ENCODE measurements at places on chromosomes 12 and 14.

DNA sequence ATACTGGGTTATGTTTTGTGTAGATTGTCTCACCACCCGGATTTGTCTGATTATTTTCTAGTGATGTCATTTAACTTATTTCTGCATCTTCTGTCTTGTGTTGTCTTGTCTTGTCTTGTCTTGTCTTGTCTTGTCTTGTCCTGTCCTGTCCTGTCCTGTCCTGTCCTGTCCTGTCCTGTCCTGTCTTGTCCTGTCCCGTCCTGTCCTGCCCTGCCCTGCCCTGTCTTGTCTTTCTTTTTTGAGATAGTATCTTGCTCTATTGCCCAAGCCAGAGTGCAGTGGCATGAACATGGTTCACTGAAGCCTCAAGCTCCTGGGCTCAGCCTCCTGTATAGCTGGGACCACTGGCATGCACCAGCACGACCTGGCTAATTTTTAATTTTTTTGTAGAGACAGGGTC, 25.6 kb downstream of the DERA start:
- no peak for DNase-seq

DNA sequence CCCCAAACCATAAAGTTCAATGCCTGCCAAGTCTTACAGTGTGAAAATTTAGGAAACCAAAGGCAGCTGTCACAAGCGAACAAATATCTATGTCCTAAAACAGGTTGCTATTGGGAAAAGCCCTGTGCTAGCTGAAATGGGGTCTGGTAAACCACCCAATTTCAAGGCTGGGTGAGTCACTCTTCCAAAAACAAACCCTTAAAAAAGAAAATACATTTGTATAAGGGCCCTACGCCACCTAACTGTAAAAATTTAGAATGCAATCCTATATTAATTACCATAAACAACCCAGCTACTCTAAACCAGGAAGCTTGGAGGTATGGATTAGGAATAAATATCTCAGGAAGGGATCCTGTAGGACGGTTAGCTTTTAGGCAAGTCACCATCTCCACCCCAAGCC, 32.1 kb downstream of the PRMT8 start:
- no peak for DNase-seq

DNA sequence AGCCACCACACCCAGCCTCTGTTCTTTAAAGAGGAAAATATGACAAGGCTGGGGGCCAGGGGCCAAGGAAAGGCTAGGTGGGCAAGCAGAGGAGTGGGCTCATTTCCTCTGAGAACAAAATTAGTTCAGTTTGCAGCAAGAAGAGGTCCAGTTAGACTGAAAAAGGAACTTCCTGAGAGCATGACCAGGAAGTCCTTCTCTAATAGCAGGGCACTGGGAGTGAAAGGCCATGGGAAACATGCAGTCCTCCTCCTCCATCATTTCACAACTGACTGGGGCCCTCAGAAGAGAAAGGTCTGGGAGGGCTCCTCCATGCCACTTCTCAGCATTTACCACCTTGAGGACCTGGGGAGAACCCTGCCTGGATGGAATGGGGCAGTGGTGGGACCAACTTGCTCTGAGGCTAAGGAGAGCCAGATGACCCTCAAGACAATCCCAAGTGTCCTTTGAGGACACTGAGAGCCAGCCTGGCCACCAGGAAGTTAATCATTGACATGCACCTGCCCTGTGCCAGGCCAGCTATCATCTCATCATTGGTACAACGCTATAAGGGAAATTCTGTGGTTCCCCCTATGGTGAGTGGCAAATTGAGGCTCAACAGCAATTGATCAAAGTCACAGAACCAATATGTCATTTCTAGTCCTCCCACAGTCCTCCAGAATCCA, 2.0 kb downstream of the AQP2 start:
- DNase-seq: no peak

GRCh38 chr14:100297320-100298300, 8.6 kb downstream of the SLC25A29 start:
- DNase-seq: no peak

GRCh38 chr12:69921831-69922230, 96.8 kb downstream of the MYRFL start:
- DNase-seq: no peak

- DNase-seq: no peak
Observed at GRCh38 chr12:19242581-19242980, 113.0 kb downstream of the PLEKHA5 start.

- no peak for DNase-seq
Observed at GRCh38 chr12:39606712-39607423, 12.7 kb downstream of the ABCD2 start.

DNA sequence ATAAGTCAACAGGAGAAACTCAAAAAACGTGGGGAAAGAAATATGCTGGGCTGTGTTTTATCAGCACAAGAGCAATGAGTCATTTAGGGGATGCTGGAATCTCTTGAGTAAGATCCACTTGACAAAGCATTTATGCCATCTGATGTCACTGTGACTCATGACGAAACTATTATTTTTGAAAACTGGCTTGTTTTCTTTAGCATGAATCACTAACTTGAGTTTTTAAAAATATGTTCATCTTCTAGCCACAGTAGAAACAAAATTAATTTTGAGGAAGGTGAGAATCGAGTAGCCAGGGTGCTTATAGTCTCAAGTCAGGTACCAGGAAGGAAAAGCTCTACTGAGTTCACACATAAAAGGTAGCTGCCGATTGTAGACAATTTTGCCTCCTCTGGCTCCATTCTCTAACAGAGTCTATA, 456.2 kb upstream of the MGAT4C start:
- DNase-seq: peak; percentile 86

GRCh38 chr14:38993981-38994380, 109.1 kb downstream of the SEC23A start:
- no peak for DNase-seq

GRCh38 chr12:130240831-130241590, 78.7 kb downstream of the FZD10 start:
- no peak for DNase-seq

DNA sequence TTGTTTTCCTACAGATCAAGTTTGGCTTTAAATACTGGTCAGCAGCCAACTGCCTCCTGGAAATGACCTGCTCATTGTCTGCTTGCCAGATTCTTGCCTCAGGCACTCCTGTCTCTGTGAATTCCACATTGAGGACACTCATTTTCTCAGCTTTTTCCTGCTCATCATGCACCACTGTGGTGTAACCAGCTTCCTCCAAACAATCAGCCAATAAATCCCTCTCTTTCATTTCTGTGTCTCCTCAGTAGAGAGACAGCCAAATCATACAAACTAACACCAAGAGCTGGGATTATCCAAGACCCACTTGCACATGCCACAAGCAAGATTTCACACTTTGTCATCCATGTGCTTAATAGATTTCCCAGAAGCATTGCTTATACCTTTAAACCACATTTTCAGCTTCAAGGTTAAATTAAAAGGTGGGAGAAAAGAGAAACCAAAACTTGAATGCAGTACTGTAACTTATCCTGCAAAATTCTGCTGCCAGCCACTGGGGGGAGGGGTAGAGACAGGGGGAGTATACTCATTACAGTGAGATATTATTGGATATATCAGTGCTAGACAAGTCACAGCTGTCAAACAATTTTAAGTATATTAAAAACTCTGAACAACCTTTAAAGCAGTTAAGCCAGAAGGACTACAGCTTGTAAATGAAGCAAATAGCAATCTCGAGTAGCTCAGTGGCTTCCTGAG, 105.0 kb downstream of the PPP2R5E start:
- peak; percentile 79 for DNase-seq

DNA sequence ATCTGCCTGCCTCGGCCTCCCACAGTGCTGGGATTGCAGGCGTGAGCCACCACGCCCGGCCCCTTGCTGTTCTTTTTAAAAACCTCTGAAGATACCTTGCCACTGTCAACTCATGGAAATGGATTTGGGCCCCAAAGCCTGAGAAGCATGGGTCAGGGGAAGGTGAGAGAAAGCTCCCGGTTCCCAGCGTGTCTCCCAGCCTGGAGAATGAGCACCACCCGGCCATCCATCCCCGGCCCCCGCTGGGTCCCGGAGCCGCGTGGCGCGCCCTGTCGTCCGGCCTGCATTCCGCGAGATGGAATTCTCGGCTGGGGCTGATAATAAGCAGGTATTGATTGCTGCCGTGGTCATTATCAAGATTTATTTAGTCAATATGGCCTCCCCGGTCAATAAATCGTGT, 126.5 kb upstream of the MYL2 start:
- DNase-seq: no peak

GRCh38 chr14:59057551-59057950, 130.9 kb upstream of the DAAM1 start:
- no peak for DNase-seq

DNA sequence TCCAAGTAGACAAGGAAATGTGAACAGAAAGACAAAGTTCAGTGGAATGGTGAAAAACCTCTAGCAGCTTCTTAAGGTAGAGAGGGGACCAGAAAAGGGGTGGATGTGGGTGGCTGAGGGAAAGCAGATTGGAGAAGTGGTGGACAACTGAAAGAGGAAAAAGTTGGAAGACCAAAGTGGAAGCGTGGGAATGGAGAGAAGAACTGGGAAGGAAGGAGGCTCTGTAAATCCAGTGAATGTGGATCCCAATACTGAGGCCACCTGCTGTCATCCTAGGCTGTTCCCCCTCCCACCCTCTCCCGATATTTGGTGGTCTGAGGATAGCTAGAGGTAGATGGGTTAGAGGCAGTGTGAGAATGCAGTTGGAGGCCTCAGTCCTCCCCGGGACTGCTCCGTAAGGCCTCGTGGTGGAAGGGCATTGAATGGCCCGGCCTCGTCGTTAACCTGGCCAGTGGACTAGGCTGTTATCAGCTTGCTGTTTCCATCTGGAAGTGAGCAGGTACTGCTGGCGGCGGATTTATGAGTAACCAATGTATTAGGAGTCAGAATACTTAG, 822 bp upstream of the POU6F1 start:
- DNase-seq: no peak

DNA sequence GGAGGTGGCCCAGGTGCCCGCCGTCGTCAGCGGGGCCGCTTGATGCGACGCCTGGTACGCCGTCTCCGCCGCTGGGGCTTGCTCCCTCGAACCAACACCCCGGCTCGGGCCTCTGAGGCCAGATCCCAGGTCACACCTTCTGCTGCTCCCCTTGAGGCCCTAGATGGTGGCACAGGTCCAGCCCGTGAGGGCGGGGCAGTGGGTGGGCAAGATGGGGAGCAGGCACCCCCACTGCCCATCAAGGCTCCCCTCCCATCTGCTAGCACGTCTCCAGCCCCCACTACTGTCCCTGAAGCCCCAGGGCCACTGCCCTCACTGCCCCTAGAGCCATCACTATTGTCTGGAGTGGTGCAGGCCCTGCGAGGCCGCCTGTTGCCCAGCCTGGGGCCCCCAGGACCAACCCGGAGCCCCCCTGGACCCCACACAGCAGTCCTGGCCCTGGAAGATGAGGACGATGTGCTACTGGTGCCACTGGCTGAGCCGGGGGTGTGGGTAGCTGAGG, 5.5 kb downstream of the LRP10 start:
- no peak for DNase-seq

GRCh38 chr14:85599939-85600338, 70.0 kb downstream of the FLRT2 start:
- DNase-seq: no peak

- DNase-seq: no peak
Observed at GRCh38 chr12:52918351-52918750, 13.5 kb upstream of the KRT8 start.

GRCh38 chr12:52826611-52827498, 7.3 kb downstream of the KRT79 start:
- DNase-seq: no peak

GRCh38 chr14:59186306-59186705, 2.2 kb upstream of the DAAM1 start:
- no peak for DNase-seq

DNA sequence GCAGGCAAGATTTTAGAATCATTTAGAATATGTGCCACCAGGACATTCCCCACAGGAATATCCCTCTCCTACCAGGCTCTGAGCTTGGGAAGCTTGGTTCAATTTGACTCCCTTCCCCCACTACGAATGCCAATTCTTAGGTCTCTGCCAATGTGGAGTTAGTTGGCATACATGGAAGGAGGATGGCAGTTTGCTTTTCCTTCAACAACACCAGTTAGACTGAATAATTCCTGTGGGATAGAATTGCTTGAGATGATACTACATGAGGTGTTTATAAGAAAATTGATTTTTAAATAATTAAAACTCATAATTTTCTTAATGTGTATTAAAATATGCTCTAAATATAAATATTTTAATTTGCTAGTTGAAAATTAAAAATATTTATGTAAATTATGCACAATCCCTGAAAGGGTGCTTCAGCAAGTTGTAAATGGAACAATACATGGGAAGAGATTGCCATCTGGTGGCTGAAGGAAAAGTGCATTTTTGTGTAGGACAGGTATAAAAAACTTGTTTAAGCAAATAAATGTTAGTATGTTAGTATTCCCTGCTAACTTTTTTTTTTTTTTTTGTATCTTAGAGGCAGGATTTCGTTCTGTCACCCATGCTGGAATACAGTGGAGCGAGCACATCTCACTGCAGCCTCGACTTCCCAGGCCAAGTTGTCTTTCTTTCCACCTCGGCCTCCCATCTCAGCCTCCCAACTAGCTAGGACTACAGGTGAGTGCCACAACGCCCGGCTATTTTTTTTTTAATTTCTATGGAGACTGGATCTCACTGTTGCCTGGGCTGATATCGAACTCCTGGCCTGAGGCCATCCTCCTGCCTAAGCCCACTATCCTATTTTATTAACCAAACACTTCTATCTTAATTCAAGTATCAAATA, 25.8 kb upstream of the STRAP start:
- DNase-seq: peak; percentile 44

GRCh38 chr14:99250636-99251208, 21.3 kb downstream of the BCL11B start:
- no peak for DNase-seq

GRCh38 chr12:99137124-99137855, 492.2 kb downstream of the APAF1 start:
- DNase-seq: no peak

GRCh38 chr14:94768521-94769390, 1.2 kb downstream of the GSC start:
- no peak for DNase-seq

DNA sequence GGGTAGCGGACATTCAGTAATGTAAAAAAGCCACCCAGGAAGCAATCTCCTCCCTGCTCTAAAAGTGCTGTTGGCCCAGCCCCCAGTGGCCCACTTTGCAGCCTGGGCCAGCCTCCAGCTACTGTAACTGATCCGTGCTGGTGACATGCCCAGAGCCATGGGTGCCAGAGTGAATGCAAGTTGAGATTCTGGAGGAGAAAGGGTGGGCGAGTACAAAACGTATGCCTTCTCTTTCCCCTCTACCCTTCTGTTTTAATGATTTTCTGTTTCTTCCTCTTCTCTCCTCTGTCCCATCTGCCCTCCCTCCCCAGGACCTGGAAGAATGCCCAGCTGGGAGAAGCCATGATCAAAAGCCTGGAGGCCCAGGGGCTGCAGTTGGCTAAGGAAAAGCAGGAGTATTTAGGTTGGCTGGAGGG, 16.9 kb downstream of the PLEKHD1 start:
- DNase-seq: no peak
